ENCODE measurements at places on chromosomes 5 and 9. TPM values are rescaled to one million over a fixed set of nuclear protein-coding genes. Genes with fewer than 3 reads are reported as not detected.

DNA sequence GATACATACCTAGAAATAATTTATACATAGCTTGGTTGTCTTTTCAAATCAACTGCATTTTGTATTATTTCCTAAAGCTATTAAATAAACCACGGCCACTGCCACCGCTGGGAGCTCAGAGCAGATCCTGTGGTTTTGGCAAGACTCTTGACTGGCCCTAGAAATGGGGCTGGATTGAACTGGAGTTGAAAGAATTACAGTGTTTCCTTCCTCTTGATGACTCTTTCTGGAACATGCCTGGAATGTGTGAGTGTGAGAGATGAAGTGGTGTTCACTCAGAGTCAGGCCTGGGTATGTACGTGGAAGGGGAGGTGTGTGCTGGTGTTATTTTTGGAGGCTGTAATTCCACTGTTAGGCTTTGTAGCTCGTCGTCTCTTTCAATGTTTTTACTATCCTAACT, 45.9 kb downstream of the TEK start:
- H3K27me3 ChIP-seq: no peaks in the 10 kb centered on the region
- no peak for DNase-seq
- no peaks in the 10 kb centered on the region for H3K36me3 ChIP-seq
- no peak overlapping the region for H3K27ac ChIP-seq

- H3K4me1 ChIP-seq: peaks cover 15% of the 10 kb centered on the region
- H3K4me3 ChIP-seq: peak overlapping the region; percentile 90
- H3K36me3 ChIP-seq: peaks cover 17% of the 10 kb centered on the region
- H3K27ac ChIP-seq: no peak overlapping the region
These were observed 1.0 kb downstream of the FAM200C start for GRCh38 chr5:160398806-160399205.

The LRRC70 gene
- 0.97 TPM for total RNA-seq

The SOHLH1 gene
- total RNA-seq: not detected

Measured in activated CD8-positive, alpha-beta T cell treated with anti-CD3 and anti-CD28 coated beads, Interleukin-2, amount 10 ng/mL, durations not matched to agents 7 days and 5 days (primary cell).